CD4-positive, alpha-beta T cell treated with Interleukin-17A for 1 hour (primary cell): ENCODE measurements at places on chromosomes 2 and 18.

GRCh38 chr2:43348908-43349661 is 122.7 kb upstream of the ZFP36L2 start:
- no peak for DNase-seq

- DNase-seq: peak; percentile 32
These were observed 638 bp downstream of the ST3GAL5 start for GRCh38 chr2:85888020-85888683.

GRCh38 chr2:157838442-157839161 is 37.5 kb downstream of the ACVR1 start:
- DNase-seq: no peak

DNA sequence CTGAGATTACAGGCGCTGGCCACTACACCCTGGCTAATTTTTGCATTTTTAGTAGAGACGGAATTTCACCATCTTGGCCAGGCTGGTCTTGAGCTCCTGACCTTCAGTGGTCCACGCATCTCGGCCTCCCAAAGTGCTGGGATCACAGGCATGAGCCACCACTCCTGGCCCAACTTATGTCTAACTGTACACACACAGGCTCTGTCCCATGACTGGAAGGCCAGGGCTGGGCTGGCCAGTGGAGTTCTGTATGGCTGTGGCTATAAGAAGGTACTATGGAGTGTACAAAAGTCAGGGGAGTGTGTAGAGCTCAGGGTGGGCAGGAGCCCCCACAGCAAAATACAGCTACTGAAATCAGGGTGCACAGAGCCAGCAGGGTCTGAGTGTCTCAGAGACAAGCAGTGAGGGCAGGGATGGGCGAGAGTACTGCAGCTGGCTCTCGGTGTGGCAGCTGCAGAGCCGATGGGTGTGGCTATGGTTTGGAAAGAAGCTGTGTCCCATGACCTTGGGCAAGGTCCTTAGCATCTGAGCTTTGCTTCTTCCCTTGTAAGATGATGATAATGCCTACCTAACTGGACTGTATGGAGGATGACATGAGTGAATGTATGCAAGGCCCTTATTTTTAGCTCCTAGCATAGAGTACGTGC is 10.4 kb upstream of the MSGN1 start:
- DNase-seq: no peak

- no peak for DNase-seq
These were observed 9.3 kb downstream of the APCDD1 start for GRCh38 chr18:10463741-10464140.

DNA sequence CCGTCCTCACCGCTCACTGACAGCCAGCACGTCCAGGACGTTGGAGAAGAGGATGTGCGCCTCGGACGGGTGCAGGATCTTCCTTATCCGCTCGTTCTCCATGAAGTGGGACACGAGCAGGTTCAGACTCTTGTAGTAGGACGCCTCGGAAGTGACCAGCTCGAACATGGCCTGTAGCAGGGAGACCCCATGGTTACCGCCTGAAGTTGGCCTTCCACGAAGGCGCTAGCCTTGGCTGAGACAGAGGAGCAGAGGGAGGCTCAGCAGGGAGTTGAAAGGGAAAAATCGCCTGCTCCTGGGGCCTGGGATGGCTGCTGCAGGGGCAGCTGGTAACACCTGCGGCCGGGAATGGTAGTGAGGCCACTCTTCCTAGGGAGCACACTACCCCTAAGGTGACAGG is 24.7 kb downstream of the SNORC start:
- DNase-seq: no peak

DNA sequence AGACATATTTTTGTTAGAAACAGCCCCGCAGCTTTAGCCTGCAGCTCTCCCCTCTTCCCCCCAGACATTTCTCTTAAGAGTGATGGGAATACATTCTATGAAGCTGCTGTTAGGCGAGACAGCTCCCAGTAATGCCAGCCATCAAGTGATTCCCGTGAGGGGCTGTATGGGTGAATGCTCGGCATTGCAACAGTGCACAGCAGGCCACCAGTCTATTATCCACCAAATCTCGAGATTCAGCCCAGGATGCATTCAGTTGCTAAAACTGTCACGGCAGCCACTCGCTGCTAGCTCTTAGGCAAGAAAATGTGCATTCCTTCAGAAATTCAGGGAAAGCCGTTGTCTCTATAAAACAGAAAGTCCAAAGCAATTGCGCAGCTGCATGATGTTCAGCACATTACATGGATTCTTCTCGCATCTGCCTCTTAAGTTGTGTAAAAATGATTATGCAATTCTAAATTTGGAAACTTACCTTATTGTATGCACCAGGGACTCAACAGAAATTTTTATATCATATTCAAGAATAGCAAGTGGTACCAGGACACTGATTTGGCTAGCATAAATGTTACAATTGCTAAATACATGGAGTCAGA is 211.3 kb upstream of the ARL4C start:
- no peak for DNase-seq

DNA sequence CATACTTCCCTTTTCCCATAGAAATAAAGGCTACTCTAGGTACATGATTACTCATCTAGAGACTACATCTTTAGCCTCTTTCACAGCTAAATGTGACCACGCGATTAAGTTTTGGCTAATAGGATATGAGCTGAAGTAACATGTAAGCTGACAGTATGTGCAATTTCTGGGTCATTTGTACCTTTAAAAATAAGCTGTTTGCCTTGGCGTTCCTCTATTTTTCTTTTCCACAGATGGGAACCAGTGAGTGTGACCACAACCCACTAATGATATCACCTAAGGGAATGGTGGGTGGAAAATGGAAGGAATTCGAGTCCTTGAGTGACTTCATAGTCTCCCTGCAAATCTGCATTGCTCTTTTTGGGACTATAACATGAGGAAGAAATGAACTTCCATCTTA is 11.7 kb upstream of the NABP1 start:
- no peak for DNase-seq

DNA sequence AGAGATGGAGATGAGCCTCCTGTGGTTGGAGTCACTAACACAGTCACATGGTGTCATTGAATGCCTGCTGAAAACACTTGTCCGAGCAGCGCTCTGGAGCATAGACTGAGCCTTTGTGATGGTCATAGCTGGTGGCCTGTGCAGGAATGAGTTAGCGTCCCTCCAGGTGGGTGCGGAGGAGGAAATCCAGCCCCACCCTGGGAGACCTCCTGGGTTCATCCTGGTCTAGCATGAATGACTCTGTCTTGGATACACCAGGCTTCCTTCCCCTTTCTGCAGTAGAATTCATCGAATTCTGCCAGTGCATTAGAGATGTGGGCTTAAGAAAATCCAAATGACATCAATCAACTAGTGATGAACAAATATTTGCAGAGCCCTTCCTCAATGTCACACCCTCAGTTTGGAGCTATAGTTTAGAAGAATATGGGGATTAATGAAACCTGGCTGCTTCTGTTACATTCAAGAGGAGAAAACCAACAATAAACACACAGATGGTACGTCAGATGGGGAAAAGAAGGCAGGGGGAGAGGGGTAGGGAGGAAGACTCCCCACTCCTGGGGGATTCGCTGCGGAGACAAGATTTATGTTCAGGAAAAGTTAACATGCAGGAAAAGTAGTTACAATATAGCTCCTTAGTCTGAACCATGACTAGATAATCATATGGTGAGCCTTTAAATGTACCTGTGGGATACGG is 136.7 kb downstream of the DDX1 start:
- no peak for DNase-seq

GRCh38 chr2:219252084-219252483 is 959 bp upstream of the TUBA4B start:
- DNase-seq: peak; percentile 38

GRCh38 chr2:139685090-139685983 is 905.1 kb upstream of the NXPH2 start:
- DNase-seq: no peak

DNA sequence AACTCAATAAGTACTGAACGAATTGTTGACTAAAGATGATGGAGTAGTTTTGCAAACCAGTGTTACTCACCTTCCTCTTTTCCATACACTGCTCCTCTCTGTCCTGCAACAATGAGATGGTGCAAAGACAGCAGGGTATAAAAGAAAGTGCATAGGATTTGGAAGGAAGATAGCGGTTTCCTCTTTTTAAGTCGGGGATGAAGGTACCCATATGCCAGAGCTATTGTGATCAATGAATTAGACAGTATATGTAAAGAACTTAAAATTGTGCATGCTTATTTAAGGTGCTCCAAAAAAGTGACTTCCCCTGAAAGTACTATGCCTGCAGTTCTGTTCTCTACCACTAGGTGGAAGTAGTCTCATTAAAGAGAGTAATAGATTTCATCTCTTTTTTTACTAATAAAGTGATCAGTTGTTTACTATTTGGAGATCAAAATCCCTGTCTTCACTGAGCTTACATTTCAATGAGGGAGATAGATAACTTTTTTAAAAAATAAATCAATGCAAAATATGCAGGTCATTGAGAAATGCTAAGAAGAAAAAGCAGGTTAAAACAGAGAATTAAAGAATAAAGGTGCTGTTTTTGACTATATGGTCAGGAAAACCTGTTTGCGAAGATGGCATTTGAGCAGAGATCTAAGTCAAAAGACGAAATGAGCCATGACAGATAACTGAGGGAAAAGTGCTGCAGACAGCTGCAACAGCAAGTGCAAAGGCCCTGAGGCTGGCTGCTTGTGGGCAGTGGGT is 339.7 kb upstream of the SLC14A2 start:
- DNase-seq: peak; percentile 26

DNA sequence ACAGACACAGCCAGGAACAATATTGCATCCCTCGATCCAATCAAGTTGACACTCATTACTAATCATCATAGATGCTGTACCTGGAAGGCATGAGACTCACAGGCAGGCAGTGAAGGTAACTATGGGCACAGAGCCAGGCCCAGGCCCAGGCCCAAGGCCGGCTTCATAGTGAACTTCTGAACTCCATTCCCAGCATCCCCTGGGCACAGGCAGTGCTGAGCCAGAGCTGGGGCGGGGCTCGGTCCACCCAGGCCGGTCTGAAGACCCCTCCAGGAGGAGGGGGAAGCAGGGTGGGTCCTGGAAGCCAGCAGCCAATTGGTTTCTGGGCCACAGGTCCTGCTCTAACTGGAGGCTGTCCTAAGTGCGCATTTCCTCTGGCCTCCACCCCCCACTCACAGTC is 37.6 kb downstream of the MLPH start:
- DNase-seq: no peak

DNA sequence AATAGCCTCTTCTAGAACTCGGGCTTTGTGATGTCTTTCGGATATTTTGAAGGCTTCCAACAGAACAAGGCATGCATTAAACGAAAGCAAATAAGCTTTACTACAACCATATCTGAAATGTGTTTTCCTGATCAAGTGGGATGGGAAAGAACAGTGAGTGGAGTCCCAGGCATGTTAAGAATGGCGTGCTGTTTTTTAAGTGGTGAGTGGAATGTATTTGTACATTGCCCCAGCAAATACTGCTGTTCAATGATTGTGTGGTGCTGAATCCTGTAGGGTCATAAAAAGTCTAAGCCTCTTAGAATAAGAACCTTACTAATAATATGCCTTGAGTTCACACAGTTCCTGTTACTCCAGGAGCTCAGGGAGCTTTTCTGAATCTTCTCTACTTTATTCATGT is 52.5 kb downstream of the POMC start:
- no peak for DNase-seq

GRCh38 chr2:169365029-169365480 is 2.7 kb upstream of the LRP2 start:
- peak; percentile 18 for DNase-seq

DNA sequence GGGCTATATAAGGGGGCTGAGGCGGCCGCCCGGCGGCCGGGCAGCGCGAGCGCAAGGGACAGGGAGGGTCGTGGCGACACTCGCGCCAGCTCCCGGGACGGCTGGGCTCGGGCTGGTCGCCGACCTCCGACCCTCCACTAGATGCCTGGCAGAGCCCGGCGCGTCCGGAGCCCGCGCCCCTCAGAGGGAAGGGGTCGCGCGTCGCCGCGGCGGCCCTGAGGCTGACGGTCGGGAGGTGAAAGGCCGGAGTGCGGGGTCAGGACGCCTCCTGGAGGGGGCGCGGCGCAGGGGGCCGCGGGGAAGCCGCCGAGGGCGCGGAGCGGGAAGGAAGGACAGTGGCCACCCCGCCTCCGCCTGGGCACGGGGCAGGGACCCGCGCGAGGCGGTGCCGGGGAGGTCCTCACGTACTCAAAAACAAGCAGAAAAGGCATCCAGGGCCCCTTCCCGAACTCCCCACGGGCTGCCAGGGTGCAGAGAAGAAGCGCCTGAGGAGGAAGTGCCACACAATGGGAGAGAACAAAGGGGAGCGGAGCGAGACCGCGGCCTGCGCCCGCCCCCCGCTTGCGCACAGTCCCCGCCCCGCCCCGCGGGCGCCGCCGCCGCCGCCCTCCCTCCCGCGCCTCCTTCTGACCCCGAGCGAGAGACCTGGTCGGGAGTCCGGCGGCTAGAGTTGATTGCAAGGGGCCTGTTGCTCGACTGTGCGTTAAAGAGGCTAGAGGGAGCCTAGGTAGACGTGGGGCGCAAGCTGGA is 776 bp upstream of the KLF7 start:
- DNase-seq: peak; percentile 76

GRCh38 chr18:23867006-23867405 is 147.5 kb upstream of the TTC39C start:
- DNase-seq: no peak

GRCh38 chr2:65263986-65264385 is 36.4 kb downstream of the ACTR2 start:
- no peak for DNase-seq

DNA sequence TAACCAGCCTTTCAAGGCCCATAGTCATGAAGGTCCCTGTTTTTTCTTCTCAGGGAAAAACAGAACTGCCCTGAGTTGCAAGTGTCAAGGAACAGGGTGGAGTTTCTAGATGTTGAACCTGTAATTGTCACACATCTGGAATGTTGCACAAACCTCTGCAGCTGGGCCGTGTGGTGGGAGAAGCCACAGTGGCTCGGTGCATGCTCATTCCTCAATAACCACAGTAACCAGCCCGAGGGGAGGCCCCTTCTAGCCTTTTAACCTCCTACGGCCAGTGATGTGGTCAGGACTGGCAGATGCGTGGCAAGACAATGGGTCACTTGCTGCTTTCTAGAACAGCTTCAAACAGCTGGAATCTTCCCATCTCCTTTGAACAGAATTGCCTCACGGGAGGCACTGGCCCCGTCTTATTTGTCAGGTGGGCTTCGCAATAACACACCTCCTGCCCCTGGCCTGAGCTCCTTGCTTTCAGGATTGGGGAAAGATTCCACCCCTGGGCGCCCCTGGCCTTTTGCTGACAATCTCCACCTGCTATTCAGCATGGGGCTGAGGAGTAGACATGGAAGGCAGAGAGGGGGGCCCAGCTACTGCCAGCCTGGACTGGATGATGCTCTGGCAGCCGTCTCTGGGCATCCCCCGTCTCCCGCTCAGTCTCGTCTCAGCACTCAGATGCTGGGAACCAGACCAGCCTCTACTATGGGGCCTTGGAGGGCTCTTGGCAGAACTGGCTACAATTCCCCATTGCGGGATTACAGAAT is 102.9 kb downstream of the KLHL29 start:
- DNase-seq: no peak

GRCh38 chr2:124025891-124026434 is 876 bp downstream of the CNTNAP5 start:
- no peak for DNase-seq

- DNase-seq: no peak
These were observed 598.5 kb downstream of the CNTNAP5 start for GRCh38 chr2:124623560-124623959.

DNA sequence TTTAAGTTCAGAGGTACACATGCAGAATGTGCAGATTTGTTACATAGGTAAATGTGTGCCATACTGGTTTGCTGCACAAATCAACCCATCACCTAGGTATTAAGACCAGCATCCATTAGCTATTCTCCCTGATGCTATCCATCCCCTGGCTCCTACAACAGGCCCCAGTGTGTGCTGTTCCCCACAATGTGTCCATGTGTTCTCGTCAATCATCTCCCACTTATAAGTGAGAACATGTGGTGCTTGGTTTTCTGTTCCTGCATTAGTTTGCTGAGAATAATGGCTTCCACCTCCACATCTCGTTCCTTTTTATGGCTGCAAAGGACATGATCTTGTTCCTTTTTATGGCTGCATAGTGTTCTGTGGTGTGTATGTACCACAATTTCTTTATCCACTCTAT is 75.8 kb downstream of the SUCLG1 start:
- DNase-seq: no peak
